ENCODE measurements at places on chromosomes 13 and 19. TPM values are rescaled to one million over a fixed set of nuclear protein-coding genes. Genes with fewer than 3 reads are reported as not detected.

Gene SLC17A7
- not detected for total RNA-seq

Gene IL17D
- total RNA-seq: under 0.01 TPM

Gene KCNJ14
- total RNA-seq: 0.43 TPM

Gene C5AR2
- total RNA-seq: not detected

Gene CGB1
- total RNA-seq: not detected

Gene FBN3
- not detected for total RNA-seq

Gene DMPK
- 46.4 TPM for total RNA-seq

Gene HOMER3
- total RNA-seq: 64.1 TPM

Gene PIP5K1C
- 46.2 TPM for total RNA-seq

Gene CEACAM20
- total RNA-seq: not detected

Gene BICRA
- total RNA-seq: 3.0 TPM

Gene IZUMO4
- total RNA-seq: 1.3 TPM

Gene SERPINE3
- not detected for total RNA-seq

Gene MCF2L
- not detected for total RNA-seq

Gene HSD17B14
- total RNA-seq: 12.2 TPM

Gene KLK1
- total RNA-seq: not detected

Gene TRPC4
- 28.3 TPM for total RNA-seq

Gene SIGLECL1
- total RNA-seq: not detected

Gene DCT
- not detected for total RNA-seq

Gene EFNA2
- not detected for total RNA-seq

Gene NLRP9
- not detected for total RNA-seq

Gene OR4F17
- 0.32 TPM for total RNA-seq

Gene SPRY2
- 15.8 TPM for total RNA-seq

Data from fibroblast of villous mesenchyme (primary cell).